ENCODE measurements at places on chromosomes 3 and 15.

- no peak for DNase-seq
Measured at GRCh38 chr15:50484781-50485180, 60.6 kb downstream of the USP8 start.

GRCh38 chr3:14256046-14256445 lies 77.4 kb downstream of the LSM3 start:
- DNase-seq, result no peak

DNA sequence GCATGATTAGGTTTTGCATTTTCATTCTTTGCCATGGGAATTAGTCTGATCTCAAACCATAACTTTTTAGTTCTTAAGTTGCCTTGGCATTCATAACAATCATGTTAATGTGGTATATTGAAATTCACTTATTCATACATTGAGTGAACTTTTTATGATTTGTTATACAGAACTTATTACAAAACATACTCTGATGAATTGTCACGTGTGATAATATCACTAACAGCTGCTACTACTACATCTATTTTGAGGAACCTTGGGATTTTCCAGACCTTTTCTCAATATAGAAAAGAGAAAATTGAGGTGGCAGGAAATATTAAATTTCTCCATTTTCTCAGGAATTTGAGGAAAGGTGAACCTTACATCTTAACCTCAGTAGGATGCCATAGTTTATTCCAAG lies 9.2 kb downstream of the LXN start:
- no peak for DNase-seq

DNA sequence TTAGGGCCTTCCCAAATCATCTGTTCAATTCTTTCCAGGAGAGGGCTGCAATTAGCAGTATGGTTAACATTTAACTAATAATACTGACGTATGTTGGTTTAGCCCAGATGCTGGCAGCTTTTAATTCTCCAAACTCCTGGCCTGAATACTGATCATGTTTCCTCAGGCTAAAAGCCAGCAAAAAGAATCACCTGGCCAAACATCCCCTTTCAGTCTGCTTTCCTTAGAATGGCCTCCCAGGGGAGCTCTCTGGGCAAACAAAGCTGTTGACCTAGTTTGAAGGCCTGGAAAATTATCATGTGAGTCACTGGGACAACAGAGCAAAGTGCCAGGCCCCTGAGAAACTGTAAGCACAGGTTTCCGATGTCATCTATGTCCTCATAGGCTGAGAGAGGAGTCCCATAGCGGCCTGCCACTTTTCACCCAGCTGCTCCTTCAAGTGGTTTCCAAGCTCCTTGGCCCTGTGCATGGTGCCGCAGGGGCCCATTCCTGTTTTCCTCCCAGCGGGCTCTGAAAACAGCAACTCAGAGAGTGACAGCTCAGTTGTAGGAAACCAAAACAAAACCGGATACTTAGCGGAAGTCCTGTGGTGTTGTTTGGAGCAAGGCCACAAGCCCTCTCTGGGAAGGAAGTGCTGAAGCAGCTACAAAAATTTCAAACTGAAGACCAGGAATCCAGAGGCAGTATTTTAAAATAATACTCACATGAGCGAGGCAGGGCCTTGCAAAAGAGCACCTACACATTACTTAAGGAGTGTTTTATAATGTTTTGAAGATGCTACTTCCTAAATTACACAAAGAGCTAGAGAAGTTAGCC lies 36.5 kb upstream of the RAB11A start:
- peak; percentile 44 for DNase-seq

- DNase-seq, result no peak
Measured at GRCh38 chr15:61929452-61929851, 130.8 kb downstream of the VPS13C start.

DNA sequence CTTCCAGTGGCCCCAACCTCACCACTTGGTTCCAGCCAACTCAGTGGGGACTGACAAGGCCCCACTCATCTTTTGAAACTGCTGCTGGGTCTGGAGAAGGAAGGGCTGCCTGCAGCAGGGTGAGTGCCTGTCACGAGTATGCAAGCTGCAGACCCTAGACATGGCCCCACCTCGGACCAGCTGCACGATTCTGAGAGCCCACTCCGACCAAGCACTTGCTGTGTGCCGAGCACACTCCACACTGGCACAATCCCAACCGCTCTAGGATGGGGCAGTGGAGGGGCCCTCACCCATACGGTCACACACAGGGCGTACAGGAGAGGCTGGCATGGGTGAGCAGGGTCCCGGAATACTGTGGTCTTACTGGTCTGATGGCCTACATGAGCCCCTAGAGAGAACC lies 8.0 kb upstream of the PLXND1 start:
- DNase-seq, result no peak

DNA sequence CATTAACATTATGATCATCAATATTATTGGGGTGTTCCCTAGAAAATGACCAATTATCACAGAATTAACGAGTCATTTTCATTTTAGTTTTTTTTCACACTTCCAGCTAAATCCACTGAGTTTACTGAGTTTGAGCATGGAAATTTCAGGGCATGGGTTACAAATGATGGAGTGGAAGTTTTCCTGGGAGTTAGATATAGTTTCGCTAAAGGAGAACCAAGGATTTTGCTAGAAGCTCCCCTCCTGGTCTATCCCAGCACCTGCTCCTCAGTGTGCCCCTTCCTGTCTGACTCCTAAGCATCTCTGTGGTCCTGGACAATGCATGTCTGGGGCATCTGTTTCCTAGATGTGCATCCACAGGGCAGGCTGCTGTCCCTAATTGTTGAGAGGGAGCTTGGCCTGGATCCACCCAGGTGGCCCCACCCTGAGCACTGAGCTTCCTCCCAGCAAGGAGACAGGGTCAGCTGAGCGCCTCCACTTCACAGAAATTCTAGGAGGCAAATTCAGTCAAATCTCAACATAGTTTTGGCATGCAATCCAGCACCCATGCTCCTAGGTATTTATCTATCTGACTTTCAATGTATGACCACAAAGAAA lies 102.3 kb upstream of the GOLGA6L6 start:
- no peak for DNase-seq

DNA sequence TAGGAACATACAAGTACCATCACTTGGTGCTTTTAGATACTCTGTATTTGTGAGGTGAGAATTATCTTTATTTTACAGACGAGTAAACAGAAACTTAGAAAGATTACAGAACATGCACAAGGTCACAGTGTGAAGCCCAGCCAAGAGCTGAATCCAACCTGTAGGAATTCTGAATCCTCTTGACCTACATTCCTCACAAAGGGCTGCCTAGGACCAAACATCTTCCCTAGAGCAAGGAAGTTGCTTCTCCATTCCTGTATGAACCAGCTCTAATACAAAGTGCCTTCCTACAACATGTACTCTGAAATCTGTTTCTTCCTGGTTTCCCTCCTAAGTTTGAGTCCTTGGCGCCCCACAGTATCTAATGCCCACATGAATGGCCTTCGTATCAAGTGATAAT lies 2.9 kb downstream of the HDGFL3 start:
- DNase-seq, result no peak

DNA sequence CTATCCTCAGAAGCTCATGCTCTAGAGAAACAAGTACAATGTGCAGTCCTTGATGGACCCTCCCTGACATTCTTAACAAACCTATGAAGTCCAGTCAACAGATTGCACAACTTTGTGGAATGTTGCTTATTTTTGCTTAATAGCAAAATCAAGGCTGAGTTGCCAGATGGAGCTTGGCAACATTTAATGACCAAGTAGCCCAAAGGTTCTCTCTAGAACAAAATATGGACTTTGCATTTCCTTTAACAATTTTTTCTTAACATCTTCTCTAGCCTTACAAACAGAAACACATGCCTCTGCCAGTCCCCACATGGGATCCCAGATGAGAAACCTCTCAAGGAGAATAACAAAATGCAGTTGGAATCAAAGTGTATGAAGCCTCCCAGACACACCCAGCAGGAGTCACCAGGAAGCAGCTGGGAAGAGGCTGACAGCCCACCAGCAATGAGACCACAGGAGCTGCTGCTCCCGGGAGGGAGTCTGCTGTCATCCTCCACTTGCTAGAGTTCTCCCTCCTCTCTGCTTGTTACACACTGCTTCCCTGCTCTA lies 422.5 kb upstream of the CDIN1 start:
- DNase-seq, result no peak

Data from fibroblast of skin of left biceps (primary cell).